ENCODE measurements at places on chromosomes 11 and 22. TPM values are rescaled to one million over a fixed set of nuclear protein-coding genes. Genes with fewer than 3 reads are reported as not detected.

DNA sequence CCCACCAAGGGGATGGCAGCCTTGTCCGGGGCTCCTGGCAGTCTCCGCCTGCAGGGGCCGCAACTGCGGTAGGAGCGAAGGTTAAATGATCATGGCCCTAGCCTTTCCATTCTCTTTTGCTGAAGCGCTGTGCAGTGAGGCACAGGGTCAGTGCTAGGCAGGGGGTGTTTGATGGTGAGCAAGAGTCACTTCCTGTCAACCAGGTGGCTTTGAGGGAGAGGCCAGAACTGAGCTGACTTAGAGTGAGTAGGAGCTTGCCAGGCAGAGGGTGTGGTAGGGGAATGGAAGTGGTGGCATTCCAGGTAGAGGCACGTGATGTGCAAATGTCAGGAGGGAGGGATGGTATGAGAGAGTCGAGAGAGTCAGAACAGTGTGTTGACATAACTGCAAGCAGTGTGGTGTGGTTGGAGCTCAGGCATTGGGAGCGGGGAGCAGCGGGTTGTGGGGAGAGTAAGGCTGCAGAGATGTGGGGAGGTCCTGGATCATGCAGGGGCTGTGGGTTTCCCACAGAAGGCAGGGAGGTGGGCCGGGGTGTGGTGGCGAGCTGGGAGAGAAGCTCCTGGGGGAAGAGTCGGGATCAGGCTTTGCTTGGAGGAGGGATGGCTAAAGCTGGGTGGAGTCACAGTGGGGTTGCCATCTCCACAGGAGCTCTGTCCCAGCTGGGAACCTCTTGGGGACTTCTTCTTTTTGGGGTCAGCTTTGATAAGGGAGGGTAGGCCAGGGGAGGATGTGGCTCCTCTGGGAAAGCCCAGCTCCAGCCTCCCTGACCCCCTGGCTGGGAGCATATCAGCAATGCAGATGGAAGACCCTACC, 33.3 kb downstream of the AMPD3 start:
- DNase-seq, result no peak

DNA sequence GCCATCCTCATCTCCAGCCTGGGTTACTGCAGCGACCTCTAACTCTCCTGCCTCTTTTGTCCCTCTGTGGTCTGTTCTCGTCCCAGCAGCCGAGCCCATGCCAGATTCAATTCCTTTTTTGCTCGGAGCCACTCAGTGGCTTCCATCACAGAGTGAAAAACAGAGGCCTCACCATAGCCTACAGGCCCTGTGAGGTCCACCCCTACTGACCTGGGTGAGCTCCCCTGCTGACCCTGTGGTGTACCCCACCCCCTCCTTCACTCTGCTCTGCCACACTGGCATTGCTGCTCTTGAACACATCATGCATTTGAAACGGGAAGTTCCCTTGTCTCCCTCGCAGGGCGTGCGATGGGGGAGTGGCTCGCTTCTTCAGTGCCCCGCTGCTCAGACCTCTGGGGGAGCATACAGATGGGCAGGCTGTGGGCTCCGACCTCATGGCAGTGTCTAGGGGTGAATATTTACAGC, 2.1 kb downstream of the AIP start:
- peak; percentile 70 for DNase-seq

GRCh38 chr11:134229126-134229790, 4.8 kb downstream of the VPS26B start:
- DNase-seq, result no peak

DNA sequence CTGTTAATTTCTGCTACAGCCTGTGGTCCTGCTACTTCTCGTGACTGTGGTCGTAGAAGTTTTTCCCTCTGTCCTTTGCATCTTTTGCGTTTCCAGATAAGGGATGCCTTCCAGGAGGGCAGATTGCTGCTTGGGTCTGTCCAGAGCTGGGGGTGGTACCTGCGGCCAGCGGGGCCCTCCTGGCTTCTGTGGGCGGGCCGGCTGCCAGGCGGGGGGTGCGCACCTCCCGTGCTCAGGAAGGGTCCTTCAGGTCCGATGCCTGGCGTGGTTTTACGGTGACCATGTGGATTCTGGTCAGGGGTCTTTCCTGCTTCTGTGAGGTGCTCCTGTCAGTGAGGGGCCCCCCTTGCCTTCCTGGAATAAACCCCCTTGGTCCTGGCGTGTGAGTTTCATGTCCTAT, 84.8 kb downstream of the KCNQ1 start:
- DNase-seq, result no peak

EFCAB6 gene
- total RNA-seq, result 0.20 TPM

OLFML1 gene
- not detected for total RNA-seq
